ENCODE measurements at places on chromosomes 7 and 10.

- DNase-seq, result no peak
These were observed 164.1 kb downstream of the PTEN start for GRCh38 chr10:88027570-88027969.

- DNase-seq, result no peak
These were observed 38.4 kb upstream of the ZNF438 start for GRCh38 chr10:31070025-31070424.

DNA sequence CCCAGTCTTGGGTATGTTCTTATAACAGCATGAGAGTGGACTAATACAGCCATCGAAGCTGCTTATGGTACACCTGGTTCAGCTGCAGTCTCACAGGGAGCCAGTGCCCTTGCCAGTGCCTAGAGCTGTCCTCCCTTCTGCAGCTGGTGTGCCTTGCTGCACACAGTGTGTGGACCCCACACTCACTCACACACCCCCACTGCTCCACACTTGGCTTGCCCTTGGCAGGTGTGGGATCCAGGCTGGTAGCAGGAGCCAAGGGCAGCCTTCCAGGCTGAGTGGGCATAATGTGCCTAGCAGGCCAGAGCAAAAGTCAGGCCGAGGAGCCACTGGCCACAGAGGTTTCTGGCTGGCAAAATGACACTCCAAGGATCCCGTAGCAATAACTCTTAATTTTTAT is 217.3 kb downstream of the GPR158 start:
- DNase-seq, result no peak

GRCh38 chr7:131554880-131555516 is 1.4 kb downstream of the PODXL start:
- DNase-seq, result no peak

GRCh38 chr7:32223721-32224120 is 153.5 kb upstream of the PDE1C start:
- no peak for DNase-seq

DNA sequence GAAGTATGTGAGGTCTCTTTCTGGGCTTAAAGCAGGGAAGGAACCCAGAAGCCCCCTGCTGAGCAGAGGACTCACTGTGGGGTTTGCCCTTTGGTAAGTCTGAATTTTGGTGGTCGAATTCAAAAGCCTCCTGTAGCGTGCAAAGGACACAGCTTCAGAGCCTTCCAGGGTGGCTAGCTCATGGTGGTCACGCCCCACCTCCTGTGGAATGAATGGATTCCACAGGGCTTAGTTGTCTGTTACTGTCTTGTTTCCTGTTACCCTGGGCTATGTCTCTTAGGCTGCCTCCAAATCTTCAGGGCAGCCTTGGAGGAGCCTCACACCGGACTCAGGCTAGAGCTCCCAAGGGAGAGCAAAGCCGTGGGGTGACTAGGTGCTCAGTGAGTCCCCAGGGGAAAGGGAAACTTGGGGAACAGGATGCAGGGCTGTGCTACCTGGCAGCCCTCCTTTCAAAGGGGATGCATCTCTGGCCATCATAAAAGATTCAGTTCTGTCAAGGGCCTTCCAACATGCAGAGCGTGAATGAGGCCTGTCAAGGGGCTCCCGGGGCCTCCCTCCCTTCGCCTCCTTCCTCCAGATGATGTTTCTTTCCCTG is 211.7 kb downstream of the CCSER2 start:
- no peak for DNase-seq

- no peak for DNase-seq
These were observed 31.9 kb downstream of the DUSP5 start for GRCh38 chr10:110529596-110530011.

DNA sequence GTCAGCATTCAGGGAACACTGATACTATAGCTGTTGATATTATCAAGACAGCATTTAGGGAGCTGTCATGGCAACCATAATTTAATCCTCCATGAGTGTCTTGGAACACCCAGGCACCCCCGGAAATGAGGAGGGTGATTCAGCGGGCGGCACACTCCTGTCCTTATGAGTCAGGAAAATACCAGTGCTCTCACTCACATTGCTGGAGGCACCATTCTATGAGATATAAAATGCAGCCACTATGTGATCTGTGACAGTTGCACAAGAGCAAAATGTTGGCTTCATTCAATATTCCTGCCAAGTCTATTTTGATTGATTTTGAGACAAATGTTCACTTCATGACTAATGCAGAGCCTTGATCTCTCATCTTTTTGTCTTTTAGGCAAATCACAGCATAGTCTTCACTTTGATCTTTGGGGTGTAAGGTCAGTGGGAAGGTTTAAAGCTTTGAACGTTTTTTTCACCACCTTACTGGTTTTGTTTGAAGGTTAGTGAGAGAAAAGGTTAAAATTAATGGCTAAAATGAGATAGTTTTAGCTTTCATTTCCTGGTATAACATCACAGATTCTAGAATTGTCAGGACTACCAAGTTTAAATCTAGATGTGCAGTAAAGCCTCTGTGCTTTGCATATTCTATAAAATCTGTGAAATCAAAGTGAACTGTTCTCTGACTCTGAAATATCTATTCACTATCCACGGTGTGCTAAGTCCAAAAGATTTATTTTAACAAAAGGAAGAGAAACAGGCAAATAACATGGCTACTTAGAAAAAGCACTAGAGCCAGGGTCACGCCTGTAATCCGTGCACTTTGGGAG is 12.4 kb upstream of the ARHGAP12 start:
- DNase-seq, result no peak

- DNase-seq, result no peak
These were observed 44.3 kb downstream of the NUDCD3 start for GRCh38 chr7:44445986-44446671.

- DNase-seq, result no peak
These were observed 624.9 kb downstream of the PTPRN2 start for GRCh38 chr7:157962458-157963306.

GRCh38 chr7:29236071-29236580 is 41.6 kb downstream of the CHN2 start:
- no peak for DNase-seq

GRCh38 chr7:157676001-157676400 is 339.2 kb downstream of the DNAJB6 start:
- DNase-seq, result no peak

DNA sequence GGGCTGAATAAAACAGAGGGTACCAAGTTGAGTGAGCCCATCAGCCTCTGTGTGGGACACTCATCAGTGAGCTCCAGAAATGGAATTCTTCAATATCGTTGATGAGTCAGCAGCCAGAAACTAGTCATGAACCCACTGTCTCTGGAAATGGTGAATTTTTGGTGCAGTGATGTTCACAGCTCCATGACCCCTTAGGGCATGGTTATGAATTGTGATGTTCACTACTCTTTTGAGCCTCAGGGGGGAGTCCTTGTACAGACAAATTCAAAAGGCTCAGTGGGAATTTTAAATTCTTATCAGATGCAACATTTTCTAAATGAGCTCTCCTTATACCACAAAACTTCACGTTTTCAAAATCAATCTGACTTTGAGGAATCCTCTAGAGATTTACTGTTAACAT is 335.7 kb downstream of the PHTF2 start:
- no peak for DNase-seq

GRCh38 chr10:76125900-76126299 is 694.5 kb downstream of the LRMDA start:
- DNase-seq, result no peak

DNA sequence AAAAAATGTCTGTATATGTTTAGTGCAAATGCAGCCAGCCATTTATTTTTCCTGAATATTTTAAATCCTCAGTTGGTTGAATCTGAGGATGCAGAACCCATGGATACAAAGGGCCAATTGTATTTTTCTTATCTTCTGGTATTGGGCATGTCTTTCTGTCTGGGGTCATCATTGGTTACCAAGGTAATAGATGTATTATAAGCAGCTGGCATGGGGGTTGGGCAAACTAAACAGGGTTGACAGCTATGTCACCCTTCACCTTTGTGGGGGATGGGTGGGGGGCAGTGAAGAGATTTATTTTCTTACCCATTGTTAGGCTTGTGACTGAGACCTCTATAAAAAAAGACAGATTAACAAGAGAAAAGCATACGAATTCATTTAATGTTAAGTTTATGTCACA is 38.8 kb downstream of the CDHR3 start:
- DNase-seq, result no peak

GRCh38 chr7:16315280-16315679 is 106.1 kb downstream of the CRPPA start:
- DNase-seq, result no peak

GRCh38 chr10:52491246-52491995 is 177.3 kb downstream of the DKK1 start:
- no peak for DNase-seq

GRCh38 chr10:47104151-47104605 is 192.9 kb downstream of the PTPN20 start:
- no peak for DNase-seq

DNA sequence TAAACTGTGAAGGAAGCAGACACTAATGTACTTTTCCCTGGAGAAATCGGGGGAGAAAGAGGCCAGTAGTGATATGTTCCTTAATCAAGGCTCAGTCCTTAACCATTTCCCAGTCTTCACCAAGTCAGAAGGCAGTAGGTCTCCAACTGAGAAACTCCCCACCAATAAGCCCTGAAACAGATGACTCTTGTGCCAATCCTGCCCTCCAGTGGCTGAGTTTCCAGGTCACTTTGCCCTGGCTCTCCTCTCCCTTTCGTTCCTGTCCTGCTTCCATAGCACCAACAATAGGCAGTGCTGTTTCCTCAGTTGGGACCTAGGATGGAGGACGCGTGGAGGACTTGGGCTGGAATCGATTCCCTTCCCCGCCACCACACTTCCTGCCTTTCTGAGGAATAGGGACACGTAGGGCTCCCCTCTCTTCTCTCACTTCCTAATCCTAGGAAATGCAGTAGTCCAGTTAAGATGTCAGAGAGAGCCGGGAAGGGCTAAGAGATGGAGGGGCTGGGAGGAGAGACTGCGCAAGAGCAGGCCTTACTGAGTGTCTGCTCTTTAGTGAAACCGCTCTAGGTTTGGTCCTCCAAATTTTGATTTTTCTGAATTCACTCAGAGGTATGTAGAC is 23.4 kb downstream of the ATOH7 start:
- no peak for DNase-seq

- no peak for DNase-seq
These were observed 628.6 kb downstream of the PHTF2 start for GRCh38 chr7:78427209-78427608.

DNA sequence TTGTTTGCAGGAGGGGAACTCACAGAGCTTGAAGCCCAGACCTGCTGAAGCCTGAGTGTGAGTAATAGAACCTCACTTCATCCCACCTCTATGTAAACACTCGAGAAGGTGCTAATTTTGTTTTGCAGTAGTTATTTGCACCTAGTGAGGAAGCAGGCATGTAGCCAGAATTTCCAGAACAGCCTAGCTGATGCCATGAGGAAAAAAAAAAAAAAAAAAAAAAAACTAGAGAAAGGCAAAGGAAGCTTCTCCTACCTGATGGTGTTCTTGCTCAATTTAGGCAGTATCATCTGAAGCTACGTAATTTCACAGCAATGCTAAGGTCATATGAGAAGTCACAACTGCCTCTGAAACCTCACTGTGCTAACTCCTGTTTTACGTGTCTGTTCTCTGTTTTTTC is 13.6 kb upstream of the GPR37 start:
- no peak for DNase-seq

- no peak for DNase-seq
These were observed 1.3 kb downstream of the SH2B2 start for GRCh38 chr7:102287981-102288278.

DNA sequence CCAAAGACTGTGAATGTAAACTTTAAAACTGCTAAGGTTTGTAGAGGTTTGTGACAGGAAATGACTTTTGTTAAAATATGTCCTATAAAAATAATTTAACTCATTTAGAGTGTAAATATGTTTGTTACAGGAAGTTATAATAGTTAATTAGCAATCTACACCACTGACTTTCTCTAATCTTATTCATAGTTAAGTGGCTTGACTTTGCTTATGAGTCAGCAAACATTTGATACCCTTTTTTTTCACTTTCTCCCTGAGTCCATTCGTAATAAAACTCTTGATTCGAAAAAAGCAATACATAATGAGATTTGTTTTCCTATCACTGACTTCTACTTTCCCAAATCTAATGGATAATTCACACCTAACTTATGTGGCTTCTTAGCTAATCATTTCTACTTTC is 317.7 kb upstream of the SEMA3C start:
- DNase-seq, result no peak

- DNase-seq, result no peak
These were observed 65.6 kb downstream of the ZEB1 start for GRCh38 chr10:31384589-31384949.

DNA sequence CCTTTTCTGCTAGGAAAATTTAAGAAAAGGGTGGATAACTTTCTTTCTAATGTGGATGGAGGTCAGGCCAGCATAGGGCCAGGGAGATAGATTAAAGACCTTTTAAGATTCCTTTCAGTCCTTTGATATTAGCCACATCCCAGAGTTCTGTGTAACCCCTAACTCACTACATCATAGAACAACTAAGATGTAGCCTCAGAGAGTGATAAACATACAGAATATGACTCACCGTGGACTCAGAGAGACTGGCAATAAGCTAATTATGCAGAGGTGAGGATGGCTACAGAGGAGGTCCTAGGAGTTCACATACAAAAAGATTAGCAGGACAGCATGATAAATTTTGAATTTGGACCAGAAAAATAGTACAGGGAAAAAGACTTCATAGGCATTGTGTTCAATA is 141.0 kb downstream of the AOAH start:
- no peak for DNase-seq

- DNase-seq, result no peak
These were observed 36.2 kb upstream of the SDK1 start for GRCh38 chr7:3264693-3265339.

DNA sequence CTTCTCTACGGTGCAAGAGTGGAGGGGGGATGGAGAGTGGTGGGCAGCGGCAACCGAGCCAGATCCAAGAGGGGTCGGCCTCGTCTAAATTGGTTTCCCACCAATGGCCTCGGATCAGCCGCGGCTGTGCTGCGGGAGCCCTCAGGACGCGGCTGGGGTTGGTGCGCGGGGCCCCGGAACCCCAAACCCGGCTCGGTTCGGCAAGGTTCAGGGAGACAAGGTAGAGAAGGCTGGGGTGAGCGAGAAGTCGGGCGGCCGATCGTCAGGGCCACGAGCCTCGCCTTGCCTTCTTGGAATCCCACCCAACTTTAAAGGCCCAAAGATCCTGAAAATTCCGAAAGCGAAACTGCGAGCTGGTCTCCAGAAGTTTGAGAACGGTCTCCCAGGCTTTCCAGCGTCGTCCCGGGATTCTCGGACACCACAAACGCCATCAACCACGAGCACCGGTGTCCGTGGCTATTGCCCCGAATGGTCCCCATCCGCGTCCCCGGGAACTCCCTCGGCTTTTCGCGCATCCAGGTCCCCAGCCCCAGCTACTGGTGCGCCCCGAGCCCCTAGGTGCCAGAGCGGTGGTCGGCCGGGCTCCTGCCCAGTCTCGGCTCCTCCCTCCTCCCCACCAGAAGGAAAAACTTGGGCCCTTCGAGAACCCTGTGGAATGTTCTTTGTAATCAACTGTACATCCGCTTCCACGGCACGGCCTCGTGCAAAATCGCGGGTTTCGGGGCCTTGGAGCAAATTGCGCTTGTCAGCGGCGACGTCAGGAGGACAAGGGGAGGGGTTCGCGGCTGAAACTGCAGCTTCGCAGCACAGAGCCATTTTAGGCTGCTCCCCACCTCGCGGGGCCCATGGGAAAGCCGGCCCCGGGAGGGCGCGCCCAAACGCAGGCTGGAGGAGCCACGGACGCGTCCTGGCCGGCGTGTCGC is 3.2 kb downstream of the SFMBT2 start:
- DNase-seq, result no peak

- DNase-seq, result no peak
These were observed 65.5 kb downstream of the PYROXD2 start for GRCh38 chr10:98349508-98349922.

All from stimulated activated CD8-positive, alpha-beta memory T cell treated with anti-CD3 and anti-CD28 coated beads, Interleukin-4, amount 100 ng/mL, for 1 hour (primary cell).